Stimulated activated CD8-positive, alpha-beta memory T cell treated with anti-CD3 and anti-CD28 coated beads, Interleukin-4, amount 100 ng/mL, for 4 hours (primary cell): ENCODE measurements at places on chromosomes 6 and 20.

DNA sequence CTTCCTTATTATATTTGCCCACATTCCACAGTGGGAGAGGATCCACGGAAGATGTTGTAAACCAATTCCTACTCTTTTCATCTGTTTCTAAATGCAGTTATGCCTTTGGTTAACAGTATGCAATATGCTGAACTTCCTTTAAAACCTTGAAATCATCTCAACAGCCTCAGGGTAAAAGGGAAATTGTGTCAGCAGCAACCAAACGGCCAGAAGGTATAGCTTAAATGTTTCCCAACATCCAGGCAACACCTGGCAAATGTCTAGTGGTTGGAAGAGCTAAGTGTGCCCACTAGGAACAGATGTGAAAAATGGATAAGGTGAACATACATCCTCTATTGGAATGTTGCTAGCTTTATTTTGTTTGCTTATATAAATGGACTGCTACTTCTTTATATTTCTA, 164.8 kb downstream of the FAXC start:
- DNase-seq = no peak

- no peak for DNase-seq
Observed at GRCh38 chr6:134436950-134437349, 119.0 kb upstream of the SGK1 start.

DNA sequence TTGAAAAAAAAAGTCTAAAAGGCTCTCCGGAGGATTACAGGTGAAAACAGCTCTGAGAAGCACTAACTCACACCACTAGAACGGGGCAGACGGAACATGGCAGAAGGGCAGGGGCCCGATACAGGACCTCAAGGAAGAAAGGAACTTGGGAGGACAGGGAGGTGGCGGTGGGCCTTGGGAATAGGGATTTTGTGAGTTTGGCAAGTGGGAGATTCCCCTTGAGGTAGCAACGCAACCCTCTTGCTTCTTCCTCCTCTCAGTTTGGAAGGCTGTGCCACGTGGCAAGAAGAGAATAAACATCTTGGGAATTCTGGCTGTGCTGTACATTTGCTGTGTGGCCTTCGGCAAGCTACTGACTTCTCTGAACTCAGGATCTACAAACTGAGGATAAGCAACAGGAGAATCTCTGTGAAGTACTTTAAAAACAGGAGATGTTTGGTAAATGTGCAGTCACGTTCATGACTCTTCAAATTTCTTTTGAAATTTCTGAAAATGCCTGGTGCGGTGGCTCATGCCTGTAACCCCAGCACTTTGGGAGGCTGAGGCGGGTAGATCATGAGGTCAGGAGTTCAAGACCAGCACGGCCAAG, 220.8 kb downstream of the BCAS1 start:
- no peak for DNase-seq

DNA sequence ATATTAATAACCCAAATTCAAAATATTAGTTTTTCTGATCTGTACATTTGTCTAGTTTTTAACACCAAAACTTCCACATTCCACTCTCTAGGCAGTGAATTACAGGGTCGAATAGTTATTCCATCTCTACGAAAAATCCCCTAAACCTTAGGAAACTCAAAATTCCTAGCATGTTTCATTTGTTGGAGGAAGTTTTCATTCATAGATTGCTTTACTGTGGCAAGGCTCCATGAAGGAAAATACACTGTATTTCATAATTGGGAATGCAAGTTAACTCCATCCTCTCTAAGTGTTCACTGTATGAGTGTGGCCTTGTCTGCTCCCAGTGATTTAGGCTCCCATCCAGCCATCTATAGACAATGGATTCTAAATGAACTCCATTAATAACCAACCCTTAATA, 296.1 kb downstream of the TENT5A start:
- no peak for DNase-seq

DNA sequence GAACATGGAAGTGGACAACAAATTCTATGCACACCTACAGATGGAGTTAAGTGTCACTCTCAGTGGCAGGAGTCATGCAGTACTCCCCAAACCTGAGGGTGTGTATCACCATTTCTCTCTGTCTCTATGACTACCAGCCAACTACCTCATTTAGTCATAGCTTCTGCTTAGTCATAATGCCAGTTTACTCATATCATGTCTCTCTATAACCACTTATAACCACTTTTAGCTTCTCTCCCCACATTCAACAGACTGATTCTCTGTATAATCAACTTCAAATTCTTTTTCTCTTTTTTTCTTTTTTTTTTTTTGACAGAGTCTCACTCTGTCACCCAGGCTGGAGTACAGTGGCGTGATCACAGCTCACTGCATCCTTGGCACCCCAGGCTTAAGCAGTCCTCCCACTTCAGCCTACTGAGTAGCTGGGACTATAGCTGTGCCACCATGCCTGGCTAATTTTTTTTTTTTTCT, 13.8 kb upstream of the GTF3C6 start:
- DNase-seq = no peak

DNA sequence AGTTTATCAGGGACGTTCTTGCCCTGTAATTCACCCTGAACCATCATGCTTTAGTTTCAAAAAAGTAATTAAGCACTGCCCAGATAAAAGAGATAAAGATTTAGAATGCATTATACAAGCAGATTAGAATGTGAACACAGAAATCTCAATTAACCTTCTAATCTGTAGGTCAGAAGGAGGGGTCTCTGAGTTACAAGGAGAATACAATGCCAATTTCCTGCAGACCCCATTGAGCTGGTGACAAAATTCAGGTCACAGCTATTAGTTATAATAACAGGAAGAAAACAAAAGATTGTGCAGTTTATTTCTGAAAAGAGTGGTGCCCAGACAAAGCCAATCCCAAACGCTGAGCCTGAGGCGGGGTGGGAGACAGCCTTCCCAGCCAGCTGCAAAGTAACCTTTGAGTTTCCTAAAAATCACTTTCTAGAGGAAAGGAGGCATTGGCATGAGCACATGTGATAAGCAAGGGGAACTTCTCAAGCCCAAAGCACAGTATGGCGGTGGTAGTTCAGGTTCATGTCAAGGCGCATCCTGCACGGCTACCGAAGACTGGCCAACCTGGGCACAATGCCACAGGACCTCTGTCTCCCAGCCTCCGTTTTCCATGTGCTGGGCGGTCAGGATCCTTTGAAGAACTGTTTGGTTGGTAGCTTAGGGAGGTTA, 192.5 kb downstream of the TTLL2 start:
- no peak for DNase-seq

GRCh38 chr20:47043086-47043485, 148.4 kb downstream of the EYA2 start:
- no peak for DNase-seq

DNA sequence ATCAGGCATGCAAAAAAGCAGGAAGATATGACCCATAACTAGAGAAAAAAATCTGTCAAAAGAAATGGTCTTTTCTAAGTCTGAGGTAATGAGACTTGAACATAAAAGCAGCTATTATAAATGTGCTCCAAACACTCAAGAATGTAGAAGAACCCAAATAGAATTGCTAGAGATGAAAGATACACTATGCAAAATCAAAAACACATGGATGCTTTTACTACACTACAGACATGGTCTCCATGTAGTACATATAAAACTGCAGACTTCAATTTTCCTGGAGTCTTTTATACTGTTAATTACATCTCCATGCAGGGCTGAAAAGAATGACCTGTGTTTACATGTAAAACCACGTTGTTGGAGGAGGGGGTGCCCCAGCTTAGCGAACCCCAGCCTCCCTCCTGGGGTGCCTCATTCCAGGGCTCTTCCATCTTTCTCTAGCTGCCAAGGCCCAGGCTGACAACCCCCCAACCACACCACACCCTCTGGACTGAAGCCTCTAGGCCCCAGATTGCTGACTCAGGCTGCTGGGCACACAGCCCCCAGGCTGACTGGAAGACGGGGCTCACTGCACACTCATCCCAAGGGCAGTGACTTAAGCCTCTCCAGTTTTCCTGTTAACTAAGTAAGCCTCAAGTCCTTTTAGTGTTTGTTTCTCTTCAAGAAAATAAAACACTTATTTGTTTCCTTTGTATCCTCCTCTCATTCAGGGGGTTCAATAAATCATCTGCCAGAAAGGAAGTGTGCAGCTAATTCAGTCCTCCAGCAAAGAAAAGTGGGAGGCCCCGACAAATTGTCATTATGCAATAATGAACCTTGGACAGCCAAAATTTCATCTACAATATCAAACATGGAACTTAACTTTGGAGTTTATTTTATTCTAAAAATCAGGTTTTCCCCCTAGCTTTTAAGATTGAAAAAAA, 26.0 kb upstream of the PLAGL1 start:
- no peak for DNase-seq

DNA sequence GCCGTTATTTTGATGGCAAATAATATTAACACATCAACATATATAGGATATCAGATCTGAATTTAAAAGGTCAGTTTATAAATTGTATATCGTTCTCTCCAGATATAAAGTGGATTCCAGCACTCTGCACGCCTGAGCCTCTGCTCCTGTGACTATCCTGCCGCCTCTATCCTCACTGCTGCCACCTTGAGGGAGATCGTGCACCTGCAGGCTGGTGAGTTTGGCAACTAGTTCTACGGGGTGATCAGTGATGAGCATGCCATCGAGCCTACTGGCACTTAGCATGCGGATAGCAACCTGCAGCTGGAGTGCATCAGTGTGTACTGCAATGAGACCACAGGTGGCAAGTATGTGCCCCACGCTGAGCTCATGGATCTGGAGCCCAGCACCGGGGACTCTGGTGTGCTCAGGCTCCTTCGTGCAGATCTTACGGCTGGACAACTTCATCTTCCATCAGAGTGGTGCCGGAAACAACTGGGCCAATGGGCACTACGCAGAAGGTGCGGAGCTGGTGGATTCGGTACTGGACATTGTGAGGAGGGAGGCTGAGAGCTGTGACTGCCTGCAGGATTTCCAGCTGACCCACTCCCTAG, 84.9 kb downstream of the FBXO5 start:
- DNase-seq = peak; percentile 51

GRCh38 chr6:161218222-161218621, 55.6 kb downstream of the AGPAT4 start:
- DNase-seq = no peak

- no peak for DNase-seq
Observed at GRCh38 chr20:62265365-62265764, 27.0 kb downstream of the OSBPL2 start.

DNA sequence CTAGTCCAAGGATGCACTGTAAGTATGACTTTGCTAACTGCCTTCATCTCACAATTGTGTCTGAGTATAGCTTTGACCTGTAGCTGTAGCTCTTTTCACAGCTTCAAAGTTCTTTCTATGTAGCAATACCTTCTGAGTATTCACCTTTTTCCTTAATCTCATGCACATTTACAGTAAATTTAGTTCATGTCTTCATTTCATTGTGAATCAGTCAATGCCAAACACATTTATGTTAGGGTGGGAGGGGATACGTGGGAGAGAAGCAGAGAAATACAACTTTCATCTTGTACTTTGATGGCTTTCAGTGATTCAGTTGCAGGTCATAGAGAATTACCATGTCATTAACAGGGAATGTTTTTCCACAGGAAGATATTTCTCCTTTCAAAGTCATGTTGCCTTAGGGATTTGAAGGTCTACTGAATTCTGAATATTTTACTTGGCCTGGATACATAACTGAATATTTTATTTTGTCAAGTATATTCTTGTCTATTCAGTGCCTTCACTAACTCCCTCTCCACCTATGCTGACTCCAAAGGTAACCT, 119.2 kb downstream of the TINAG start:
- DNase-seq = no peak

GRCh38 chr6:165662749-165663376, at the start of gene PDE10A:
Gene PDE10A (minus strand): TSS chr6:165663241. CDS start chr6:165662811, 430 bp downstream.
- no peak for DNase-seq

GRCh38 chr20:19453410-19453809, 241.0 kb downstream of the SLC24A3 start:
- no peak for DNase-seq

DNA sequence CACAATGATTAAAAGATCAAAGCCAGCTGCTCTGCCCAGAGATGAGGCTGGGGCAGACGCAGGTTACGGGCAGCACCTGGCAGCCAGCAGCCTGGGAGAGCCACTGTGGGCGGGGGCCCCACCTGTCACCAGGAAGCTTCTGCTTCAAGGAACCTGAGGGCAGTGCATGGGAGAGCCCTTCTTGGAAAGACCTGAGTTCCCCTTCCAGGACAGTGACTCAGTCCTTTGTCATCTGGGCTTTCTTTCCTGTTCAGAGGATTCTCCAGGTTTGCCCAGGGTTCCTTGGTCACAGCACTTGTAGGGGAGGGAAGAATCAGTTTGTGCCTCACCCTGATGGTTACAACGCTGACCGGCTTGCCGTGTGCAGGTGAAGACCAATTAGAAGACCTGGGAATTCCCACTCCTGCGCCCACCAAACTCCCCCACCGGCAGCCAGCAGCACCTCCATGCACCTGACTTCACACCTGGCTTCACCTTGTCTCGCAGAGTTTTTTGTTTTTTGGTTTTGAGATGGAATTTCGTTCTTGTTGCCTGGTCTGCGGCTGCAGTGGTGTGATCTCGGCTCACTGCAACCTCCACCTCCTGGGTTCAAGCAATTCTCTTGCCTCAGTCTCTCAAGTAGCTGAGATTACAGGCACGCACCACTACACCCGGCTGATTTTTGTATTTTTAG, 2.0 kb downstream of the ZBP1 start:
- no peak for DNase-seq

DNA sequence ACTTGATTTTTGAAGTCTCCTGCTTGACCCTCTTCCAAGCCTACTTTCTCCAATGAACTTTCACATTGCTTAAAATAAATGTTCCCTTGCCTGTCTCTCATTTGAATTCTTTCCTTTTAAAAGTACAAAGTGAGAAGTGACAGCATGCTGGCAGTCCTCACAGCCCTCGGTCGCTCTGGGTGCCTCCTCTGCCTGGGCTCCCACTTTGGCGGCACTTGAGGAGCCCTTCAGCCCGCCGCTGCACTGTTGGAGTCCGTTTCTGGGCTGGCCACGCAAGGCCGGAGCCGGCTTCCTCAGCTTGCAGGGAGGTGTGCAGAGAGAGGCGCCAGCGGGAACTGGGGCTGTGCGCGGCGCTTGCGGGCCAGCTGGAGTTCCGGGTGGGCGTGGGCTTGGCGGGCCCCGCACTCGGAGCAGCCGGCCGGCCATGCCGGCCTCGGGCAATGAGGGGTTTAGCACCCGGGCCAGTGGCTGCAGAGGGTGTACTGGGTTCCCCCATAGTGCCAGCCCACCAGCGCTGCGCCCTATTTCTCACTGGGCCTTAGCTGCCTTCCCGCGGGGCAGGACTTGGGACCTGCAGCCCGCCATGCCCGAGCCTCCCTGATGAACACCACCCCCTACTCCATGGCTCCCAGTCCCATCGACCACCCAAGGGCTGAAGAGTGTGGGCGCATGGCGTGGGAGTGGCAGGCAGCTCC, 31.9 kb downstream of the SERPINB6 start:
- DNase-seq = no peak

DNA sequence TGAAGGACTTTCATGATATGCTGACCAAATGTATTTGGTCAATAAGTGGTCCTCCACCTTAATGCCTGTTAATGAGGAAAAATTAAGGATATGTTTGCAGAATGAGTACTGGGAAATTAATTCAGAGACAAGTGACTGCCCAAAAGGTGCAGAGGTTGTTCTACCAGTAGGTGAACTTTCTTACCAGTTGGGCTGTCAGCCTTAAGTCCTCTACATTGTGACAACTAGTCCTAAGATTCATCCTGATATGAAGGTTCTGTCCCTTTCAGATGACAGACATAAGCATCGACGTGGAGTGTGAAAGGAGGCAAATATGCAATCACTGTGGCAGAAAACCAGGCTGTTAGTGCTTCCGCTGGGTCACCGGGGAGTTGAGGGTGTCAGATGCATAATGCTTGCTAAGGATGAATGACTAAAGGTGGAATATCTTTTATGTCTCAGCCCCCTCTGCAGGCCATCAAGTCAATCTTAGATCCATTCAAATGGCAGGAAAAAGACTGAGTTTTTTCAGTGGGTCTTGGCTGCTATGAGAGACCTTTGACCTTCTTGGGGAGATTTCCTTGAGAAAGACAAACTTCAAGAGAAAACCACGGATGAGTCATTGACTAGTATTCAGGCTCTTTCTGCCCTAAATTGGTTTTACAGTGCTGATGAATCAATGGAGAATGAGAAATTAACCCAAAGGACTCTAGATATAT, 226.0 kb downstream of the TPBG start:
- no peak for DNase-seq
